ENCODE measurements at places on chromosomes 6 and 20.
A peak's percentile ranks its signal among the peaks of the same experiment; 100 is the strongest.

DNA sequence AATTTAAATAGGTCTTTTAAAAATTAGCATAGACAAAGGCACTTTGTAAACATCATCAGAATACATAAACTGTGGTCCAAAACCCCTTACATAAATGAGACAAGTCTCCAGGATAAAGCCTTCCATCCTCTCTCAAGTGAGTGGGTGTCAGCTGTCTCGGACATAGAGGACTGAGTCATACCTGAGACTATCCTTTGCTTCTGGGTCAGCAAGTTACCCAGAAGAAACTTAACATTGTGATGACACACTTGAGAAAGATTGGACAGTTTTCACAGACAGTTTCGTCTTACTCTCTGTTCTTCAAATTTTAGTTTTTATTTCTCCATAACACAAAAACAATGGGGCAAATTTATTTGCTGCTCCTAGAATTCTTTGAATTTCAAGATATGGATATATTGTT, 838.0 kb downstream of the DHX35 start:
- no peak overlapping the region for H3K4me3 ChIP-seq
- H3K27ac ChIP-seq = no peak overlapping the region
- peaks cover 8% of the 10 kb centered on the region for H3K4me1 ChIP-seq
- DNase-seq = no peak

DNA sequence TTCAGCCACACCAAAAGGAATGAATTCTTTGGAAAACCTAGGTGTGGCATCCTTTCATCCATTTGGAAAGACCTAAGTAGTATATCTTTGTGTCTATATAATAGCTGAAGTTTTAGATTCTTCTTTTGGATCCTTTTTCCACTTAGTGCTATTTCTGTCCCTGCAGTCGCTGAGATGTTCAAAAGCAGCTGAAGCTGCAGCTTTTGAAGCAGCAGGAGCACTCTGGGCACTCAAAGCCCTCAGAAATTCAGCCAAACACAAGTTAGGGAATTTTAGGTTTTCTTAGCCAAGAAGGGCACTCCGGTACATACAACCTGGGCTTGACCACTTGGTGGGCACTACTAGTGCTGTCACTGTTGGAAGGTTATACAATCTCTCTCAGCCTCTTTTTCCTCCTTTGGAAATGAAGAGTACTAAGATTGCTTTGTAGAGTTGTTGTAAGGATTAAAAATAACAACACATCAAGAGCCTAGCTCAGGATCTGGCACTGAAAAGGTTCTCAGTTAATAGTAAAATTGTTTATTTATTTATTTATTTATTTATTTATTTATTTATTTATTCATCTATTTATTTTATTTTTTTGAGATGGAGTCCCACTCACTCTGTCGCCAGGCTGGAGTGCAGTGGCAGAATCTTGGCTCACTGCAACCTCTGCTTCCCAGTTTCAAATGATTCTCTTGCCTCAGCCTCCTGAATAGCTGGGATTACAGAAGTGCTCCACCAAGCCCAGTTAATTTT, 71.9 kb upstream of the SLC22A16 start:
- H3K27ac ChIP-seq = no peak overlapping the region
- H3K27me3 ChIP-seq = peaks cover 7% of the 10 kb centered on the region
- H3K4me3 ChIP-seq = no peak overlapping the region
- no peaks in the 10 kb centered on the region for H3K36me3 ChIP-seq

GRCh38 chr6:29631209-29631810, 1.7 kb downstream of the GABBR1 start:
- peak; percentile 29 for DNase-seq
- H3K36me3 ChIP-seq = peaks cover 8% of the 10 kb centered on the region
- H3K4me3 ChIP-seq = peak overlapping the region; percentile 90
- peaks cover 29% of the 10 kb centered on the region for H3K27me3 ChIP-seq
- H3K4me1 ChIP-seq = peaks cover 62% of the 10 kb centered on the region

DNA sequence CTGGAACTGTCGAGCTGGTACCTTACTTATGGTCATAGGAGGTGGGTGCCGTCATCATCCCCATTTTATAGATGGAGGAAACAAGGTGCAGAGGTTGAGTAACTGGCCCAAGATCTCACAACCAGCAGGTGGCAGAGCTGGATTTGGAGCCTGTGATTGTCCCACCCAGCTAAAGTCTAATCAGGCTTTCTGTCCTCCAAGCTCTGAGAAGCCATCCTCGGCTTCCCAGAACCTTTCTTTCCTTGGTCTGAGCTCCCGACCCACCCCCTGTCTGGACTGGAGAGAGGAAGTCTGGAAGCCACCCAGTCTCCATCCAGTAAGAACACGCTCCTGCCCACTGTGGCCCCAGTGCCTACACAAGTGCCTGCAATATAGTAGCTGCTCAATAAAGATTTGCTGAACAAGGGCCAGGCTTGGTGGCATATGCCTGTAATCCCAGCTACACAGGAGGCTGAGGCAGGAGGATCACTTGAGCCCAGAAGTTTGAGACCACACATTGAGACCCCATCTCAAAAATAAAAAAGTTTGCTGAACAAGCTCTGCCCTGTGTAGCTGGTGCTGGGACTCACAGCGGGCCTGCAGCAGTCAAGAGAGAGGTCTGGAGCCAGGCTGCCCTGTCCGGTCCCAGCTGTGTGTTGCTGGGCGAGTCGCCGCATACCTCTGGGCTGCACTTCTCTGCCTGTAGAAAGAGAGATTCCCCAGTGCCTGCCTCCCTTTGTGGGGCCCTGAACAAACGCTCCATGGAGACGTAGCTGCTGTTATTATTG, 32.5 kb upstream of the DLGAP4 start:
- H3K4me3 ChIP-seq = no peak overlapping the region
- no peak for DNase-seq
- H3K4me1 ChIP-seq = peaks cover 8% of the 10 kb centered on the region
- no peaks in the 10 kb centered on the region for H3K36me3 ChIP-seq
- H3K27me3 ChIP-seq = peaks cover 34% of the 10 kb centered on the region

DNA sequence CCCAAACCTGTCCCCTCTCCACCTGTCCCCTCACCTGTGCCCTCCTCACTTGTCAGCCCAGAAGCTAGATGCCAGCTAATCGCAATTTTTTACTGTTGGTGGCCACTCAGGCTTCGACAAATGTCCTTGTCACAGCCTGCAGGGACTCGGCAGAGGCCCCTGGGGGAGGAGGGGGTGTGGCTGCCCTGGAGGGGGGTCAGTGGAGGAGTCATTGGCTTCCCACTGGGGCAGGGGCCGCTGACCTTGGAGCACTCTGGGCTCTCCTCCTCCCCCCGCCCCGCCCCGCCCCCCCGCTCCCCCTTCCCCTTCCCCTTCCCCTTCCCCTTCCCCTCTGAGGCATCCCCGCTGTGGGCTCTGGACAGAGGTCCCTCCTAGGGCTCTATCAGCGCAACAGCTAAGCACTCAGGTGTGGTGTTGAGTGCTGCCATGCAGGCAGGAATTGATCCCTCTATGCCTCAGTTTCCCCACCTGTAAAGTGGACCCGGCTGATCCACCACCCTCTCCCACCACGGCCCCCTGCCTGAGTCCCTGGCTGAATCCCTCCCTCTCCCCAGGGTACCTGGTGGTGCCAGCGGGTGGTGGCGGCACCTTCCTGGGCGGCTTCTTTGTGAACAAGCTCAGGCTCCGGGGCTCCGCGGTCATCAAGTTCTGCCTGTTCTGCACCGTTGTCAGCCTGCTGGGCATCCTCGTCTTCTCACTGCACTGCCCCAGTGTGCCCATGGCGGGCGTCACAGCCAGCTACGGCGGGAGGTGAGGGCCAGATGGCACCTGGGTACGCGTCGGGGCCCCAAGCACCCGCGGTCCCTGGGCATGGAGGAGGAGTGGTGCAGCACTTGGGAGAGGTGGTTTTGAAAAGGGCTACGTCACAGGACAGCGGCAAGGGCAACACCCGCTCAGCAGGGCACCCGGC, 23.8 kb downstream of the SLCO4A1 start:
- no peak for DNase-seq
- peaks cover 32% of the 10 kb centered on the region for H3K4me1 ChIP-seq
- H3K27me3 ChIP-seq = peaks cover 17% of the 10 kb centered on the region
- H3K4me3 ChIP-seq = no peak overlapping the region
- H3K36me3 ChIP-seq = no peaks in the 10 kb centered on the region
- H3K27ac ChIP-seq = no peak overlapping the region

DNA sequence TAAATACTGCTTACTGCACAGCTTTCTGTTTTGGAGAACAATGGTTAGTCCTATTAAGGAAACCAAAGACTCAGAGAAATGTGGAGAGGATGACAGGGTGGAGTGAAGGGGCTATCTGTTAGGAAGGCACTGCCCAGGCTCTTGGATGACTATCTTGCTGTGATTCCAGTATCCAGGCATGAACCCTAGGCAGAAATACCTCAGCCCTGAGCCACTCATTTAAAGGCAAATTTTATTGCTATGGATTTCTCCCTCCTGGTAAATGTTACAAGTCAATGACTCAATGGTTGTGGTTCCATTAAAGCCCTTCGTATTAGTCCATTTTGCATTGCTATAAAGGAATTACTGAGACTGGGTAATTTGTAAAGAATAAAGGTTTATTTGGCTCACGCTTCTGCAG, 25.9 kb downstream of the ADGRF4 start:
- H3K4me3 ChIP-seq = no peak overlapping the region
- no peak overlapping the region for H3K27ac ChIP-seq
- no peak for DNase-seq
- peaks cover 3% of the 10 kb centered on the region for H3K27me3 ChIP-seq

DNA sequence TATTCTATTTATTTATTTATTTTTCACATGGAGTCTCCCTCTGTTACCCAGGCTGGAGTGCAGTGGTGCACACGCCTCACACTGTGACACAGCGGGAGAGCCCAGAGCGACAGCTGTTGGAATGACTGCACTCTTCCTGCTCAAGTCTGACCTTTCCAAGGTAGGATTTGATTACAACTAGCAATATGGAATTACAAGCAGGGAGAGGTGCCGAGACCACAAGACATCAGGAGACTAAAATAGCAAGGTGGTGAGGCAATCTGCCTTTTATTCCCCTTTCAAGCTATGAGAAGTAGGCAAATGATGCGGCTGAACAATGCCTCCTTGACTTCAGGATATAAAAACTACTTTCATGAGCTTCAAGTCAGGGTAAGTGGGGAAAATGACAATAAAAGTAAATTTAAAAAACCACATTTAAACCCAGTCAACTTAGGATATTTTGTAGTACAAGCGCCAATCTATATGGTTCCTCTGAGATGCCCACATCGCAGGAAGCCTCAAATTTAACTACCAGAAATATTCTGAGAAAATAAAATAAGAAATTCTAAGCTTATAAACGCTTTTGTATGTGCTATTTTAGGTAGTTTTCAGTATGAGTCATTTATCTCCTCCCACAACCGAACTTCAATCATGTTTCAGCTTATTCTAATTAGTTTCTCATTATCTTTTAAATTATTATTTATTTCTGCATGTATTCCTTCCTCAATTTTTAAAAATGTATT, 146.9 kb upstream of the SGK1 start:
- H3K4me3 ChIP-seq = no peak overlapping the region
- no peak for DNase-seq
- peaks cover 7% of the 10 kb centered on the region for H3K27me3 ChIP-seq

DNA sequence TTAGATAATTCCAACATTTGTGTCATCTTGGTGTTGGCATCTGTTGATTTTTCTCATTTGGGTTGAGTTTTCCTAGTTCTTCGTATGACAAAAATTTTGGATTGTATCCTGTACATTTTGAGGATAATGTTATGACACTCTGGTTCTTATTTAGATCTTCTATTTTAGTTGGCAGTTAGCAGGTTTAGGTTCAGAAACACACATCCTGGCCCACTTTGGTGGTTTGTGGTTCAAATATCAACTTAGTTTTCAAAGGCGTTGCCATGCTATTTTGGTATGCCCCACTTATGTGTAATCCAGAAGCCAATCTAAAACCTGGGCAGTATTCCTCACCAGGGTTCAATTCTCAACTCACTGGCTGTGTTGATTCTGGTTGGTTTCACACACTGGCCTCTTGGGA, 68.2 kb downstream of the NOX3 start:
- DNase-seq = no peak
- no peaks in the 10 kb centered on the region for H3K4me1 ChIP-seq
- no peak overlapping the region for H3K27ac ChIP-seq
- no peaks in the 10 kb centered on the region for H3K27me3 ChIP-seq
- no peaks in the 10 kb centered on the region for H3K36me3 ChIP-seq
- no peak overlapping the region for H3K4me3 ChIP-seq

GRCh38 chr6:11586536-11586935, 49.0 kb downstream of the TMEM170B start:
- H3K4me3 ChIP-seq = no peak overlapping the region
- no peaks in the 10 kb centered on the region for H3K36me3 ChIP-seq
- DNase-seq = no peak

- no peak for DNase-seq
- H3K27me3 ChIP-seq = peaks cover 3% of the 10 kb centered on the region
- no peaks in the 10 kb centered on the region for H3K4me1 ChIP-seq
Observed at GRCh38 chr6:74069089-74069581, 373.1 kb downstream of the CD109 start.

- H3K27ac ChIP-seq = peak overlapping the region; percentile 57
- H3K4me1 ChIP-seq = peaks cover 33% of the 10 kb centered on the region
- H3K27me3 ChIP-seq = peaks cover 8% of the 10 kb centered on the region
- DNase-seq = no peak
- H3K36me3 ChIP-seq = peaks cover 7% of the 10 kb centered on the region
Observed at GRCh38 chr6:157769776-157770426, 53.1 kb upstream of the SNX9 start.

GRCh38 chr6:127342296-127342945, 988 bp downstream of the ECHDC1 start:
- H3K27me3 ChIP-seq = no peaks in the 10 kb centered on the region
- peak; percentile 15 for DNase-seq
- peaks cover 8% of the 10 kb centered on the region for H3K4me1 ChIP-seq

DNA sequence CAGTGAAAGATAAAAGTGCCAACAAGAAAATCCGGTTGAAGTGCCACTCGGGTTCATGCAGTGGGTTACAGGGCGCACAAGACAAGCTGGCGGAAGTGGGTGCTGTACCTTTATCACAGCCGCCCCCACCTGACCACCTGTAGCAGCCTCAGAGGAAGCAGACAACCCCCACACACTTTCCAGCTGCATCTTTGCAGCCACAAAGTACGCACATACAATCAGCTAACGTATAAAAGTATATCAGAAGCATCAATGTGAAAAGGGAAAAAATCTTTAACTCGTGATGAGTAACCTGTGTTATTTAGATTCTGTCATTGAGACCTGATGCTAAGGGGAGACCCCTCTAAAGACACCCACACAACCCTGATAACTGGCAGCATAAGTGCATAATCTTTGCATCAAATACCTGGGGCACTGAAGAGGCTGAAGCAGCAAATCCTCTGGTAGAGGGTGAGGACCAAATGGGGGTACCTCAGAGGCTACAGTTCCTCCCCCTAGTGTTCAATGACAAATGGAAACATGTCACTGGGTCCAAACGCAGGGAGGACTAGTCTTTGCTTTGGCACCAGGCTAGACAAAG, 22.1 kb downstream of the BACH2 start:
- no peaks in the 10 kb centered on the region for H3K27me3 ChIP-seq
- H3K27ac ChIP-seq = no peak overlapping the region
- no peak for DNase-seq

- DNase-seq = no peak
- H3K4me1 ChIP-seq = peaks cover 17% of the 10 kb centered on the region
- peak overlapping the region; percentile 58 for H3K27ac ChIP-seq
- no peak overlapping the region for H3K4me3 ChIP-seq
- no peaks in the 10 kb centered on the region for H3K36me3 ChIP-seq
Observed at GRCh38 chr20:34324541-34324940, 21.4 kb upstream of the AHCY start.

Data from nephron progenitor cell (in vitro differentiated cells).